ENCODE measurements at places on chromosomes 16 and 17.
A peak's percentile ranks its signal among the peaks of the same experiment; 100 is the strongest.

DNA sequence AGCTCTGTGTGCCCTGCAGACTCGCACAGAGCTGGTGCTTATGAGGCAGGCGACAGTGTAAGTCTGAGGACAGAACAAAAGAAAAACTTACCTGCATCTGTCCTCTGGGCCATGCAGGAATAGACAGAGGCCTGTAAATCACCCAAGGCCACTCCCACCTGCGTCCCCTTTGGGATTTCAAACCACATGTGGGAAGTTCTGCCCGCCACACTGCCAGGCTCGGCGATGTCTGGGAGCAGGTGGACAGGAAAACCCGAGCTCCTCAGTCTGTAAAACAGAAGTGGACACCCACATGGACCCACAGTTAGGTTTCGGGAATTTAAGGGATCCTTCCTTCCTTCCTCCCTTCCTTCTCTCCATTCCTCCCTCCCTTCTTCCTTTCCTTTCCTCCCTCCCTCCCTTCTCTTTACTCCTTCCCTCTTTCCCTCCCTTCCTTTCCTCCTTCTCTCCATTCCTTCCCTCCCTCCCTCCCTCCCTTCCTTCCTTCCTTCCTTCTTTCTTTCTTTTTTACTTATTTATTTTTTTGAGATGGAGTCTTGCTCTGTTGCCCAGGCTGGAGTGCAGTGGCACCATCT lies 12.0 kb upstream of the TRPV1 start:
- no peaks in the 10 kb centered on the region for H3K27me3 ChIP-seq
- DNase-seq: no peak
- H3K4me3 ChIP-seq: no peak overlapping the region
- no peak overlapping the region for H3K27ac ChIP-seq
- H3K4me1 ChIP-seq: no peaks in the 10 kb centered on the region
- peaks cover 32% of the 10 kb centered on the region for H3K36me3 ChIP-seq

GRCh38 chr17:73657473-73658116 lies 13.3 kb upstream of the SDK2 start:
- H3K4me1 ChIP-seq: peaks cover 2% of the 10 kb centered on the region
- H3K27me3 ChIP-seq: peaks cover 12% of the 10 kb centered on the region
- DNase-seq: no peak
- no peak overlapping the region for H3K4me3 ChIP-seq
- peaks cover 10% of the 10 kb centered on the region for H3K36me3 ChIP-seq

GRCh38 chr16:54459509-54460262 lies 173.1 kb upstream of the IRX3 start:
- H3K4me3 ChIP-seq: no peak overlapping the region
- H3K27ac ChIP-seq: no peak overlapping the region
- H3K4me1 ChIP-seq: peaks cover under 1% of the 10 kb centered on the region
- no peak for DNase-seq

GRCh38 chr17:72222661-72223380 lies 102.0 kb downstream of the SOX9 start:
- no peak for DNase-seq
- no peaks in the 10 kb centered on the region for H3K4me1 ChIP-seq
- H3K27me3 ChIP-seq: peaks cover 25% of the 10 kb centered on the region
- H3K36me3 ChIP-seq: no peaks in the 10 kb centered on the region
- H3K27ac ChIP-seq: no peak overlapping the region

DNA sequence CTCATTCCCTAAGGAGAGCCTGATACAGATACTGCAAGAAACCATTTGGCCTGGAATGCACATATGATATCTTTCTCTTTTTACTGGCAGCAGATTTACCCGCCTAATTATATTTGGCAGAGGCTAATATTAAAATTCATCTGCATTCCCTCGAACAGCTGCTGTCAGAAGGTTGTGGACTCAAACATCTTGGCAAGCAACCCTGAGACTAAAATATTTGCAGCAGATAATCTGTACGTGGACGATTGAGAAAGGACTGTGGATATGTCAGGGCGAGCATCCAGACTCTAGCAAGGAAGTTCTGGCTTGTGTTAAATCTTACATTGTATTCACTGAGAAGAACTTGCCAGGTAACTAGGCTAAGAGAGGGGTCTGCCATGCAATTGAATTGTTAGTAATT lies 65.2 kb downstream of the SNX20 start:
- no peak overlapping the region for H3K4me3 ChIP-seq
- no peaks in the 10 kb centered on the region for H3K27me3 ChIP-seq
- H3K36me3 ChIP-seq: no peaks in the 10 kb centered on the region
- no peak for DNase-seq
- no peak overlapping the region for H3K27ac ChIP-seq

GRCh38 chr16:13937411-13937810 lies 17.5 kb downstream of the ERCC4 start:
- peaks cover 25% of the 10 kb centered on the region for H3K36me3 ChIP-seq
- H3K27me3 ChIP-seq: no peaks in the 10 kb centered on the region
- peaks cover 7% of the 10 kb centered on the region for H3K4me1 ChIP-seq
- no peak overlapping the region for H3K27ac ChIP-seq
- H3K4me3 ChIP-seq: no peak overlapping the region

DNA sequence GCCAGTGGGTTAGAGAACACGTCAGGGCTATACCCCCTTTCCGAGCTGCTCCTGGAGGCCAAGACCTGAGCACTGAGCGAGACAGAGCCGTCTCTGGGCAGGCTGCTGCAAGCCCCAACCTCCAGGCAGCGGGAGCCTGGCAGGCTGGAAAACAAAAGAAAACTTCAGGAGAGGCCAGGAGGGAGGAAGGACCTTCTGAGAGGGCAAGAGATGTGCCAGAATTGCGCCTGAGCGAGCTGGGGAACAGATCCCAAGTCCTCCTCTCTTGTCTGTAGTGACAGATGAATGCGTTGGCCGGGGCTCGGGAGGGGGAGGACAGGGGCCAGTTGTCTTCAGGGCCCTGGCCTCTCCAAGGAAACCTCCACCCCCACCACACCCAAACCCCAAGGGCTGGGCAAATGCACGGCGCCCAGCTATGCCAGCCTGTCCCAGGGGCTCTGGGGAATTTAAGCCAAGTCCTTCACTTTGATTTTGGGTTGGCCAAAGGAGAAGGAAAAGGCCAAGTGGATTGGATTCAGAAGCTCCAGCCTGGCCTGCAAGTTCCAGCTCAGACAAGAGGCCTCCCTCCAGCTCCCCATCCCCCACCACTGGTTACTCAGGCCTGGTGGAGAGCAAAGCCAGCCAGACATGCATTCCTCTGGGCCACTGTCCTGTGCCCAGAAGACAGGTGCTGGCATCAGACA lies 18.1 kb downstream of the SDK2 start:
- peaks cover 10% of the 10 kb centered on the region for H3K4me1 ChIP-seq
- no peak overlapping the region for H3K4me3 ChIP-seq
- H3K36me3 ChIP-seq: peaks cover 3% of the 10 kb centered on the region
- no peak for DNase-seq
- H3K27me3 ChIP-seq: no peaks in the 10 kb centered on the region

DNA sequence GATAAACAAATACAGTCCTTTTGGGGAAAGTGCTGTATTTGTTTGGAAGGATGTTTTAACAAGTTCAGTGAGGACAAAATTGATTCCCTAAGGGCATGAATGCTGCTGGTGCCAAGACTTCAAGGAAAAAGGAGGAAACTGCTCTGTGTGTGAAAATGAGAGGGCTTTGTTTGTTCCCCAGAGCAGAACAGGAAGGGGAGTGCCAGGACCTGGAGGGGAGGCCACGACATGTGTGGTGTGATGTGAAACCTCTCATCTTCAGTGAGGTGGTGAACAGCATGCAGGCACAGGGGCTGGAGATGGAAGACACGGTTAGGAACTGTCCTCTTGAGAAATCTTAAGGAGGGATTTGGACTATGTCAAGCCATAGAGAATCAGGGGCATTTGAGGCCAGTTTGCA lies 46.6 kb upstream of the GRIN2A start:
- no peaks in the 10 kb centered on the region for H3K36me3 ChIP-seq
- peaks cover 3% of the 10 kb centered on the region for H3K4me1 ChIP-seq
- H3K27ac ChIP-seq: no peak overlapping the region

DNA sequence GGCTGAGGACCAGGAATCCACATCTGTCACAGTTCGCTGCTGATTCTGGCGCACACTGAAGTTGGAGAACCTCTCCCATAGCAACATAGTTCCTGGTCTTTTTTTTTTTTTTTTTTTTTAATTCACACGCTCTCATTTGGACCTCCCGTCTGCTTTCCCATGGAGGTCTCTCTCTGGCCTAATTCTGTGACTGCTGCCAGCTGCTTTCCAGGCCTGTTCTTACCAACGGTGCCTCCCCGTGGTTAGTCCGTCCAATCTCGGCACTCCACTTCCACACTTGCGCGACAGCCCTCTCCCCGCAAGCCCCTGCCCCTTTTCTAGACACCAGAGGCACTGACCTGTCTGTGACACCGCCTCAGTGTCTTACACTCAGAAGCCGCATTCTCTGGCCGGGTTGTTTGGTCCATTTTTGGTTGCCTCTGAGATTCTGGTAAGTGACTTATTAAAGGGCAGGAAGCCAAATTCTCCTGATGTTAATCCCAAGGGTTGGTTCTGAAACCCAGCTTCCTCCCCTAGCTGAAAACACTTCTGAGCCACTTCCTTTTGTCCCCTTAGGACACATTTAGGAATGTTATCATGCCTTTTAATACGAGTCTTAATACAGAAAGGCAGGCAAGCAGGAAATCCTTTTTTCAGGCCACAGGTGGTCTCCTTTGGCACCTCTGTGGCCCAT lies 1.1 kb upstream of the AKTIP start:
- H3K27ac ChIP-seq: peak overlapping the region; percentile 93
- peaks cover 36% of the 10 kb centered on the region for H3K4me1 ChIP-seq
- peaks cover 8% of the 10 kb centered on the region for H3K36me3 ChIP-seq
- peak overlapping the region; percentile 88 for H3K4me3 ChIP-seq

DNA sequence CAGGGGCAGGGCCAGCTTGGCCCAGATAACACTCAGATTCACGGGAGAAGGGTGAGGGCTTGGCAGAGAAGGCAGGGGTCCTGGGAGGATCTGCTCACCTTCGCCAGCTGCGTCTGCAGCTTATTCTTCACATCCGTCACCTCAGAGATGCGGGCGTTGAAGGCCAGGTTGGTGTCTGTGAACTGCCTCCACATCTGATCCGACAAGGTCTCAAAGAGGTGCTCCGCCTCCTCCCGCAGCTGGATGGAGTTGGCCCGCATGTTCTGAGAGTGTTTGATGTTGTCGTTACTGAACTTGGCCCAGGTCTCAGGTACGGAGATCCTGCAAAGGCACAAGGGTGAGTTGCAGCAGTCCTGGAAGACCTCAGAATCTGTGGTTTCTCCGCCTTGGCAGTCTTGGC lies 18.9 kb downstream of the TEKT5 start:
- no peaks in the 10 kb centered on the region for H3K27me3 ChIP-seq
- H3K4me3 ChIP-seq: no peak overlapping the region
- H3K4me1 ChIP-seq: no peaks in the 10 kb centered on the region
- H3K27ac ChIP-seq: no peak overlapping the region
- no peak for DNase-seq

GRCh38 chr17:37123941-37124820 lies 175.4 kb downstream of the AATF start:
- no peaks in the 10 kb centered on the region for H3K4me1 ChIP-seq
- H3K36me3 ChIP-seq: peaks cover 24% of the 10 kb centered on the region
- no peak overlapping the region for H3K27ac ChIP-seq
- DNase-seq: no peak
- H3K27me3 ChIP-seq: no peaks in the 10 kb centered on the region
- H3K4me3 ChIP-seq: no peak overlapping the region

GRCh38 chr16:90000733-90001427 lies 18.4 kb downstream of the DBNDD1 start:
- DNase-seq: no peak
- H3K4me3 ChIP-seq: no peak overlapping the region
- peaks cover 1% of the 10 kb centered on the region for H3K4me1 ChIP-seq
- H3K36me3 ChIP-seq: peaks cover 14% of the 10 kb centered on the region
- no peaks in the 10 kb centered on the region for H3K27me3 ChIP-seq
- H3K27ac ChIP-seq: no peak overlapping the region

- H3K4me3 ChIP-seq: no peak overlapping the region
- no peaks in the 10 kb centered on the region for H3K27me3 ChIP-seq
- no peak for DNase-seq
- H3K4me1 ChIP-seq: peaks cover 39% of the 10 kb centered on the region
- peak overlapping the region; percentile 2 for H3K27ac ChIP-seq
These were observed 11.3 kb downstream of the YPEL2 start for GRCh38 chr17:59342681-59343131.

DNA sequence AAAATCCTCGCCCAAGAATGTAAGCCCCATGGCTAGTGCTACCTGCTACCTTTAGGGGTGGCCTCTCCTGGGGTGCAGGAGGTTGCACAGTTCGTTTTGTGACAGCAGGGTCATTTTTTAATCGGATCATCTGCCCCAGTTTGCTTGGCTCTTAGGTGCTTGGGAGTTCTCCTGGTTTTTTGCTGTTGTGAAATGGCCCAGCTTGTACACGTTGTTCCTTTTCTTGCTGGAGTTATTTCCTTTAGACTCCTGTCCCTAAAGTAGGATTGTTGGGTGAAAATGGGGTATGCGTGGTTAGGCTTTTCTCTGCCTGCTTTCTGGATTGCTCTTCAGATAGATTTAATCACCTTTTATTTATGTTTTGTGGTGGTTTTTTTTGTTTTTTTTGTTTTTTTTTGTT lies 25.8 kb downstream of the ABCC1 start:
- DNase-seq: no peak
- H3K4me3 ChIP-seq: no peak overlapping the region
- no peaks in the 10 kb centered on the region for H3K27me3 ChIP-seq
- no peak overlapping the region for H3K27ac ChIP-seq

GRCh38 chr16:4244254-4245076 lies 2.6 kb upstream of the SRL start:
- no peak overlapping the region for H3K27ac ChIP-seq
- H3K4me1 ChIP-seq: peaks cover 17% of the 10 kb centered on the region
- H3K36me3 ChIP-seq: no peaks in the 10 kb centered on the region
- no peak overlapping the region for H3K4me3 ChIP-seq
- peaks cover 4% of the 10 kb centered on the region for H3K27me3 ChIP-seq

DNA sequence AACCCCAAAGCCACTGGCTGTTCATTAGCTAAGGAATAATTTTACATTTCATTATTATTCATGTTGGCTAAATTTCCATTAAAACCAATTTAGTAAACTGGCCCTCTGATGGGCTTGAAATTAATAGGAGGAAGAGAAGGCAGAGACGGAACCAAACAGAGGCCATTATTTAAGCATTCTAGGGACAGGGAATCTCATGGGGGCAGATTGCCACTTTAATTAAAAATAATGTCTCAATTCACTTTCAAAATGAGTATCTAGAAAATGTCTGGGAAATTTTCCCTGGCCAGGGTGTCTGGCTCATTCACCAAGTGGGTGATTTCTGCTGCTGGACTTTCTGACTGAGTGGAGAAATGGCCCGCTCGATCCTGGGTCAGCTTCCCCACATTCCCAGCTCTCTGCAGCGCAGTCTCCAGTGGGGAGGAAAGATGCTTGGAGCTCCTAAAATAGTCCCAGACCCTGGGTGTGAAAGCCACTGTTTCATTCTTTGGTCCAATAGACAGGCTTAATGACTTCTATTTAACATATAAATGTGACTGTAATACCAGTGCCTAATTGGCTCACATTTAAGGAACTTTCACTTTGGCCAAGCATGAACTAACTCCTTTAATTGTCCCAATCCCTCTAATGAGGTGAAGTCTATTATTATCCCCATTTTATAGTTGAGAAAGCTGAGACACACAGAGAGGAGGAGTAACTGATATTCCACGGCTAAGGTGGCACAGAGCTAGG lies 64.3 kb downstream of the IRX6 start:
- no peak overlapping the region for H3K4me3 ChIP-seq
- no peaks in the 10 kb centered on the region for H3K36me3 ChIP-seq
- peaks cover 1% of the 10 kb centered on the region for H3K27me3 ChIP-seq
